NCI-H2171 treated with DMSO at 0.1 percent for 48 hours (cell line): ENCODE measurements at places on chromosomes 1 and 21.

DNA sequence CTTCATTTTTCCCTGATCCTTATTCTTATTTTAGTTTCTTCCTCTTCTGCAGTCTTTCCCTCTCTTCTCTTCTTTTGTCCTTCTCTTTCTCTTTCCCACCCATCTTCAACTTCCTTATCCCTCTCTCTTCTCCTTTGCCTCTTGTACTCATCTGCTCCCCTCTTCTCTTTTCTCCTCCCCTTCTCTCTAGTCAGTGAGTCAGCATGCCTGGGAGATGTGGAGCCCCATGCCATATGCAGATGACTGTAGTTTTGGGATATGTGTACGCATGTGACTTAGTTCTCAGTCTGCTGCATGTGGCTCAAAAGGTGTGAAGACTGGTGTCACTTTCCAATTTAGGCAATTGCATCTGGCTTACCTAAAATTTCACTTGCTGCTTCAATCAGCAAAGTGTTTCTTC, 10.4 kb downstream of the DNAJC6 start:
- DNase-seq: no peak

DNA sequence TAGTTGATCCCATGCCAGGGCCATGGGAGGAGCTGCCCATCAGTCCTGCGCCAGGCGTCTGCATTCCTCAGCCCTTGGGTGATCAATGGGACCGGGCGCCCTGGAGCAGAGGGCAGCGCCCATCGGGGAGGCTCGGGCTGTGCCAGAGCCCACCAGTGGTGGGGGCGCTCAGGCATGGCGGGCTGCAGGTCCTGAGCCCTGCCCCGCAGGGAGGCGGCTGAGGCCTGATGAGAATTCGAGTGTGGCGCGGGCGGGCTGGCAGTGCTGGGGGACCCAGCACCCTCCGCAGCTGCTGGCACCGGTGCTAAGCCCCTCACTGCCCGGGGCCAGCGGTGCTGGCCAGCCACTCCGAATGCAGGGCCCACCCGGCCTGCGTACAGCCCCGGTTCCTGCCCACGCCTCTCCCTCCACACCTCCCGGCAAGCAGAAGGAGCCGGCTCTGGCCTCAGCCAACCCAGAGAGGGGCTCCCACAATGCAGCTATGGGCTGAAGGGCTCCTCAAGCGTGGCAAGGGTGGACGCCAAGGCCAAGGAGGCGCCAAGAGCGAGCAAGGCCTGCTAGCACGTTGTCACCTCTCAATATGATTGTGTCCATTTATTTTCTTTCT, 238.1 kb upstream of the OLFM3 start:
- DNase-seq: no peak

DNA sequence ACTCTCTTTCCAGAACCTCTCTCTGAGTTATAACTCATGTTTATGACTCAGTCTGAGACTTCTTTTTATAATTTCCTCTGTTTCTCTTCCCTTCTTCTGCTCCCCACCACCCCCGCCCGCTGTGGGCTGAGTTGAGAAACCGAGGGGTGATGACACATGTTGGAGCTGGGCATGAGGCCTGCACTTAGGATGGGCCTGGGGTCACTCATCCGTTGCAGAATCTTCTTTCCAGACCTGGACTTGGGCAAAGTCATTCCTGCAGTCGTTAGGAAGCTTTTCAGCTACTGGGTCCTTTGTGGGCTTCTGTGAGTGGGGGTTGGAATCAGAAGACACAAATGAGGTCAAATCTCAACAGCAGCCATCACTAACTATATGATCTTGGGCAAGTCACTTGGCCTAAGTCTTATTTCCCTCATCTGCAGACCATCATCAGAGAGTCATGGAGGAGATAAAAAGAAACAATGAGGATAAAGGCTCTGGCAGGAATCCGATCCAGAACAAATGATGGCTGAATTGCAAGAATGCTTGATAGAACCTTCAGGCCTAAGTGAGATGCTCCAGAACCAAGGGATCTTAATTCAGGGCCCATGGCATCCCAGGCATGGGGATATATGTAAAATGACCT, 53.4 kb downstream of the RPS6KA1 start:
- no peak for DNase-seq

GRCh38 chr1:74513411-74514300, 1.2 kb upstream of the LRRC53 start:
- no peak for DNase-seq

- DNase-seq: no peak
Observed at GRCh38 chr21:43190951-43191350, 22.1 kb downstream of the CRYAA start.

DNA sequence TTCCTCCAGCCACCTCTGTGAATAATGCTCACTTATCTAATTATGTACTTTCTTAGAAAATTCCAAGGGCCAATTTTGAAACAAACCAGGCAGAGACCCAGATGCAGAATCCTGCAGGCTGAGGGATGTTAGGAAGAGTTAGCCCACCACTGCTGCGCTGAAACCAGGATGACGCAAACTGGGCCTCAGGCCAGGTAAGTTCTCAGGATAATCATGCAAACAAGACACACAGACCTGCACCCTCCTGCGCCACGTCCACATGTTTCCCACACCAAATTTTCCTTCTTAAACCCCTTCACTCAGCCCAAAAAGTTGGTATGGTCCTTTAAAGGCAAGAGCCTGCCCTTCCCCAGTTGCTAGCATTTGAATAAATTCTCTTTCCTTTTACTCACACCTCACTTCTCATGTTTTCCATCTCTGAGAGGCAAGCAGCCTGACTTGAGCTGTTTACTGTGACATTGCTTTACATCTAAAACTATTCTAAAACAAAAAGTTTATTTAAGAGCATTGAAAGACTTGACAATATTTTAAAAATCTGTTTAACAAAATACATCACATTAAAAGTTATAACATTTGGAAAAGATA, 887.1 kb downstream of the LRRIQ3 start:
- DNase-seq: no peak

DNA sequence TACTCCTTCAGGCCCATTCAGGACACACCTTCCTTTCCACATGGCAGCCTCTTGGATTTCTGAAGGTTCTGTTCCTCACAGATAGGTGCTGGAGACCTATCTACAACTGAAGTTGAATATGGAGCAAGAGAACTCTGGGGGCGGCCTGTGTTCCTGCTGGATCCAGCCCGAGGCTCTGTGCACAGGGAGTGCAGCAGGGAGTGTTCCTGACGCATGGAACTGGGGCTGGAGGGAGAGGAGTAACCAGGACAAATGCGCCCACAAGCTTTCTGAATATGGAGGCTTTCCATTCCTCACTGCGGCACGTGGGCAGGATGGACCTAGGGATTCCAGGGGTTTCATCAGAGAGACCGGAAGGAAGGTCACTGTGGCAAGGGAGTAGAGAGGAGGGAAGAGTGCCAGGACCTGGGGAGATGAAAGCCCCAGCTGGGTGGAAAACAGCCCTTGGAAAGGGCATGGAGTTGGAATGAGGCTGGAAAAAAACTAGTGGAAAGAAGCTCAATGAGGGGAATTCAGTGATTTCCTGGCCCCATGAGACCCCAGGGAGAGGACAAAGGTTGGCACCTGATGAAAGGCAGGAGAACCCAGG, 12.5 kb downstream of the PM20D1 start:
- DNase-seq: no peak

- DNase-seq: no peak
Observed at GRCh38 chr1:236207121-236207520, 64.8 kb downstream of the GPR137B start.

DNA sequence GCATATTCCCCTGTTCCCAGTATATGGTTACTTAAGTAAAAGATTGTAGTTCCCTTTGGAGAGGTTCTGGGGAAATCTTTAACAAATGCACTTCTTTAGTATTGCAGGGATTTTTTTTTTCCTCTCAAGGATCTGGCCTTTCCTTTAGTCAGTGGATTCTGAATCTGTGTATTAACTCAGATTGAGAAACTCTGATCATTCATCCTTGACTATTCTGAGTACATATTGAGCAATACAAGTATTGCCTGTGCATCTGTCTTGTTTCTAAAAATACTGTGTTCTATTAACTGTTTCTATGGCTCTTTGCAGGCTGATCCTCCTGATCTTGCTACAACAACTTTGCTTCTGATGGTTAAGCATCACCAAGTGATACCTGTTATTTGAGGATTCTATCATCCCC, 67.8 kb upstream of the FGGY start:
- DNase-seq: peak; percentile 30

DNA sequence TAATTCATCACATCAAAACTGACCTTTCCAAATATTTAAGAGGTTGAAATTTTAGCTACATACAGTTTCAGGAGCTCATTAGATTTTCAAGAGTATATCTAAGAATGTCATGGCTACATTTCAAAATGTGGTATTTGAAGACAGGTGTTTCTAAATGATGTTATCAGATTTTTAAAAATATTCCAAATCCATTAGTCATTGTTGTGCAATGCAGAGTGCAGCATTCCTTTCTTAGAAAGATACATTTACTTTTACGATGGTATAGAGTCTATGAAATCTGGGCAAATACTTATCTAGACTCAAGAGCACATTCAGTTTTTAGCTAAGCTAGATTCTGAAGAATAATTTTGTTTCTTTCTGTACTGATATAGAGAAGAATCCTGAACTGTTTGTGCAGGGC, 230.3 kb downstream of the CHRM3 start:
- no peak for DNase-seq

DNA sequence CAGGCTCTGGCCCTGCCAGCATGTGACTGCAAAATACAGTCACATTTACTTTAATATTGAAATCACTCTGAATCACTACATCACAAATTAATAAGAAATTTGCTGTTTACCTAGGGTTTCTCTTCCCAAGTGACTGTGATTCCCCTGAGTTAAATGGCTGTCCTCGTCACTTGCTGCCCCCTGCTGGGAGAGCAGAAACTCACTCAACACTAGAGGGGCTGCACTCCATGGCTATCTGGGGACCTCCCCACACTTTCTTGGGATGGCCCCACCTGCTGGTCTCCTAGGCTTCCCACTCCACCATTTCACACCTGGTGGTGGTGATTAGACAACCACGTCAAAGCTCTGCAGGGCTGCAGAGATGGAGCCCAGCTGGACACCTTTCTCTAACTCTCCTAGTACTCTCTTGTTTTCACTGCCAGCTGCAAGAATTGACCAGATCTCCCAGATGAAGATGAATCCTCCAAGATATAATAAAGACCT, 63.4 kb downstream of the CD2 start:
- DNase-seq: peak; percentile 49
